GM23248 (cell line): ENCODE measurements at places on chromosomes 5 and 9. TPM values are rescaled to one million over a fixed set of nuclear protein-coding genes. Genes with fewer than 3 reads are reported as not detected.

ARL10 gene
- total RNA-seq, result 8.3 and 8.9 TPM in 2 replicates

DNA sequence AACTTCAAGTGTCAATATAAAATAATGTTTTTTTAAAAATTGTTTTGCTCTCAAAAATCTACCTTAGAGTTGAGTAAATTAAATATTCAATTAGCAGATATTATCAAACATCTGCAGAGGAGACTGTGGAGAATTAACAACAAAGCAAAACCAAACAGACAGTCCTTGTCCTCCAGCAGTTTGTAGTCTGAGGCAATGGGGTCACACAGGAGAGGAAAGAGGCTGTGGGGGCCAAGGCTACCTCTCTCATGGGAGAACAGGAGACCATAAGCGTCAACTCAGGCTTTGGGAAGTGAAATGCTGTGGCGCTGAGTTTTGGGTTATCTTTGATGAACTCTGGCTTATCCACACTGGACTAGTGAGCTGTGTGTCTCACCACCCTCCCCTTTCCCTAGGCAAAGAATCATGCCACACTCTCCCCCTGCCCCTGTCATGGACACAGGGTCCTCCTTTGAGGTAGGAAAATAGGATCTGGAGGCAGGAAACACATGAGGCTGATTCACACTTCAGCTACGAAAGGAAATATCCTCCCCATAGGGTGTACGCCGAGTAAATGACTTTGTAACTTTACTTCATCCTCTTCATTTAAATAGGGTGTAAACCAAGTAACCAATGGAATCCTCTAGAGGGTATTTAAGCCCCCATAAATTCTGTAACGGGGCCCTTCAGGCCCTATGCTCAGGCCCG is 152.7 kb downstream of the FSTL4 start:
- DNase-seq, result no peak

DNA sequence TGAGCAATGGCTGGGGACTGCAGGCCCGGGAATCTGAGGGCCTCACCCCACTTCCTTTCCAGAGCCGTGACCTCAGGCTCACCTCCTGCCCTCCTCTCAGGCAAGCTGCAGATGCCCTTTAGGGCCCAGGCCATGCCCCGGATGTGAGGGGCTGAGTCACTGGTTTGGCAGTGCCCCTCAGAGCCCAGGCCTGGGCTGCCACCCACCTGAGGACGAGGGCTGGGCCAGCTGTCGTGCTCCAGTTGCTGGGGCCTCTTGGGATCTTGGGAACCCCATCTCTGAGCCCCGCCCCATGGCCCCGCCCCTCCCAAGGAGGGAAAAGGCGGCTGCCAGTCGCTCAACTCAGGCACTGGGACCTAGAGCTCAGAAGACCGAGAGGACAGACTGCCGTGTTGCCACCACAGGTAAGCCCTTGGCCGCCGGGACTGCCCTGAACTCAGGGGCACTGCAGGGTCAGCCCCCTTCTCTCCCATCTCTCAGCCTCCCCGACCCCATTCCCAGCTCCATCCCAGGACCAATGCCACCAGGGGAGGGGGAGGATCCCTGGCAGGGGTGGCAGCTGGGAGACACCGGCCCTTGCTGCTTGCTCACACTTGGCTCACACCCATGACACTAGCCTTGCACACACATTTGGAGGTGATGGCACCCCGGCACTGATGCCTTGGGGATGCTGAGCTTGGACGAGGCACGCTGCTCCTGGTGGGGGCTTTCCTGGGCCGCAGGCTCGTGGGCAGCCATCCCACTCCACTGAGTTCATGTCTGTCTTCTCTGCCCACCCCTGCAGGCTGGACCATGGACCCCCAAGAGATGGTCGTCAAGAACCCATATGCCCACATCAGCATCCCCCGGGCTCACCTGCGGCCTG is at the start of gene CYSRT1:
TSS of gene CYSRT1 (plus strand) at position 345 of the 865 bp plus-strand sequence. CDS start at position 793, 448 bp downstream.
- DNase-seq, result peak; percentile 28

DNA sequence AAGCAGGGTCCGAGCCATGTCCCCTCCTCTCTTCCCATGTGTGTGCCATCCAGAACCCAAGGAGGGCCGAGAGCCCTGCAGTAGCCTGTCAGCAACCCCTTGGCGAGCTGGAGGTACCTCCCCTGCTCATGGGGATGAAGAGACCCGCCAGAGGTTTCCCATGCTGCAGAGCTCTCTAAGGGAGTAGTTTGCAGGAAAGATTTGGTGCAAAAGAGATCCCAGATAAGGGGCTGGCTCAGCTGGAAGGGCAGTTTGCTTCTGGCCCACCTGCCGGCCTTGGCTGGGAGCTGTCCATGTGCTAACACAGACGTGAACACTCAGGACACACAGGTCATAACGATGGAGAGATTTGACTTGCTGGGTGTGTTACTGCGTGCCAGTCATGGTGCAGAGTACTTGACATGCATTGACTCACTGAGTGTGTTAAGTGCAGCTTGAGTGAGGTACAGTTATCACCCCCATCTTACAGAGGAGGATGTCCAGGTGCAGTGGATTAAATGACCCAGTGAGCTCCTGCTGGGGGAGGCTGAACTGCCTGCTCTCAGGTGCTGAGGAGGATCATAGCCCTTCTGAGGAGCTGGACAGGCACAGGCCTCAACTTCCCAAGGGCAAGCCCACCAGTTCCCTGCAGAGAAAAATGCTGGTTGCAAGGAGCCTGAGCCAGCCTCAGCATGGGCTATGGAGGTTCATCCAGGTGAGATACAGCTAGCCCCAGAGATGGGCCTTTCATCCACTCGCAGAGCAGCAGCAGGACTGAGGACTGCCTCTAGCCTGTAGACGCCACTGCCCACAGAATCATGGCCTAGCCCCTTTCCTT is 6.3 kb upstream of the SLC25A48 start:
- no peak for DNase-seq

DNA sequence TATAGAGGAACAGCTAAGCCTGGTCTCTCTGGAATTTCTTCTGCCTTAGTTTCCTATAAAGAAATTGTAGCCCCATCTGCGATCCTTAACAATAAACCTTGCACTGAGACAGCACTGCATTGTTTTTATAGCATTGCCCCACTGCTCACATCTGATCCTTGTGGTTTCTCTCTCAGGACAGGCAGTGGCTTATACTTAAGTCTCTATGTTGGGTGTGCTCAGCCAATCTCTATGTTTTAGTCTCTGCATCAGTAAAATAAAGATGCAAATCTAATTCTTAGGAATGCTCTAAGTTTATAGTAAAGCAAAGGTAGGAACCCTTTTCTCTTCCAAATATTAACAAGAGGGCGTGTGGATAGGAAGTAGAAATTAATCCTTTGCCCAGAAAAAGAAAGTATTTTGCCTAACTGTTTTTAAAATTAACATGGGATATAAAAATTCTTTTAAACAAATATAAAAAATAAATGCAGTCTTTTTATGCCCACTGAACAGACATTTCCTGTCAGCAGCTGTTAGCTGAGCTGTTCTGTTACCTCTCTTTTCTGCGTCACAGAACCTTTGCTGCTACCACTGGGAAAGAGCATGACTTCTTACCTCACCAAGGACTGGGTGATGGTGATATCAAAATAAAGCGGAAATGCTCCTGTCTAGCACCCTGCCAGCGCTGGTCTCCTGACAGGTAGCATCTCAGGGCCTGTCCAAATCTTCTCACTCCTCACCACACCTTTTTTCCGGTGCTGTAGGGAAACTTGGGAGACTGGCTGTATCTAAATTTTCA is 29.5 kb downstream of the MRPS27 start:
- no peak for DNase-seq

- no peak for DNase-seq
Observed at GRCh38 chr9:135819905-135820304, 87.4 kb downstream of the CAMSAP1 start.

DNA sequence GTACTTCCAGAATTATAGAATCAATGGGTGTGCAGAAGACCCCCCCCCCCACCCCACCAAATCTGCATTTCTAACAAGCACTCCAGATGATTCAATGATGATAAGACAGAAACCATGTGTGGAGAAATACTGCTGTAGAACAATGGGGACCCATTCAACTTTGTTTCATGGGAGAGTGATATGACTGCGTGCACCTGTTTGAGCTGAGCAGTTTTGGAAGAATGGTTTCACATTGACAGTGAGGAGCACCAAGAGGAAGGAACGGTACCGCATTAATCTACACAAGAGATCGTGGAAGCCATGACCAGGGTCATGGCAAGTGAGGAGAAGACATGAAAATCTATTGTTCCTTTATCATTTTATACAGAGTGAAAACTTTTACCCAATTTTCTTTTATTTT is 202.7 kb downstream of the CD180 start:
- no peak for DNase-seq

DNA sequence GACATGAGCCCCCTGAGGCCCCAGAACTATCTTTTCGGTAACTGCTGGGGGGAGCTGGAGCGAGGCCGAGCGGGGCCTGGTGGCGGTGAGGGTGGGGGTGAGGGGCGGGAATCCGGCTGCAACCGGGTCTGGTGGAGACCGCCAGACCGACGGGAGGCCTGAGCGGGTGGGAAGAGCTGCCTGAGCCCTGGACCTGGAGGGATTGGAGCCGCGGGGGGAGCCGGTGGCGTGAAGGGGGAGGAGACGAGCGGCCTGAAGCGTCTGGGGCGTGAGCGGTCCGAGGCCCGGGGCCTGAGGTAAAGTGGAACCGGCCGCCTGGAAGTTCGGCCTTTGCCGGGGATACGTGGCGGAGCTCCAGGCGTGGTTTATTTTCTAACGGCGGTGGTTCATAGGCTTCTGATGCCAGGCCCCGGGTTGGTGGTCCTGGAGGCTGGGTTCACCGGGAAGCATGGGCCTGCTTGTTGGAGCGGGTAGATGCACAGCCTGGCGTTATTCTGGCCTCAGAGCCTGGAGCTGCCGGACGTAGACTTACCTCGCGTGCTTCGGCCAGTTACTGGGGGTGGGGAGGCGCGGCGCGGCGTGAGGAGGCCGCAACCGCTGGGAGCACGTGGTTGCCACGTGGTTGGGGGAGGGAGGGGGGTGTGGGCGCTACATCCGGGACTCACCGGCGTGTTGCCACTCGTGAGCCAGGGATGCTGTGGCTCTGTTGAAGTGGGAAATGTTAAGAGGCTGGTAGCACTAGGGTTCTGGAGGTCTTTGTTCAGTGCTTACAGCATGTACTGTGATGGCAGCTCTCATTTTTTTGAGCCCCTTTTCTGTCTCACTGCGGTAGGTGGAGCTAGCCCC is 544 bp downstream of the NPM1 start:
- DNase-seq, result peak; percentile 91

DNA sequence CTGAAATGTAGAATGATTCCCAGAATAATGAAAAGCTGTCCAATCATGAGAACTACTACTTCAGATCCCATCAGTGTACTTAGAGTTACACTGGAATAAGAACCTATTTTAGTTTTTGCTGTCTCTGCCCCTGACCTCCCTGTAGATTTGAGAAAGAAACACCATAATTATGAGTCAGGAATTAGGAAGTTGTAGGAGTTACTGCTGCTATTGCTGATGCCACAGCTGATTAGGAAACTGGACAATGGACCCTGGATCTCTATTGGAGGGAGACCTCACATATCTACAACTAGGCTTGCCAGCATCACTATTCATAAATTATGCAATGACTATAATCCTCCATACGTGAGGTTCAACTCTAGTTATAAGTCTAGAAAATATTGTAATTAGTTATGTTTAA is 48.8 kb upstream of the EDIL3 start:
- DNase-seq, result peak; percentile 28
